Renal cortex interstitium (tissue), 15 donors: ENCODE measurements at places on chromosomes 3 and 15.

GRCh38 chr3:159301961-159302360 is 500.1 kb downstream of the MFSD1 start:
- no peak for DNase-seq

DNA sequence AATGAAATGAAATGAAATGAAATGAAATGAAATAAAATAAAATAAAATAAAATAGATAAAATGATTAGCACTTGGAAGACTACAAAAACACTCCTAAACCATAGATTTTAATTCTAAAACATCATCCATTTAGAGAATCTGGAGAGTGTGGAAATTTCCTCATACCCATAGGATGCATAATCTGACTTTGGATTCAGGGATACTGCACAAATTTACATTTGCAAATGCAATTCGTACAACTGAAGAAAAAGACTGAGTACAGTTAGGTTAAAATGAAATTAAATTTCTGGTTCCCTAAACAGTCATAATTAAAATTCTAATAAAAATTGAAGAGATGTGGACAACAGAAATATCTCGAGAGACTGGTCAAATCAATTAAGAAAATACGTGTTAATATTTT is 122.9 kb downstream of the TMCC1 start:
- DNase-seq, result no peak

- no peak for DNase-seq
Measured at GRCh38 chr3:21328711-21329390, 422.2 kb downstream of the ZNF385D start.

DNA sequence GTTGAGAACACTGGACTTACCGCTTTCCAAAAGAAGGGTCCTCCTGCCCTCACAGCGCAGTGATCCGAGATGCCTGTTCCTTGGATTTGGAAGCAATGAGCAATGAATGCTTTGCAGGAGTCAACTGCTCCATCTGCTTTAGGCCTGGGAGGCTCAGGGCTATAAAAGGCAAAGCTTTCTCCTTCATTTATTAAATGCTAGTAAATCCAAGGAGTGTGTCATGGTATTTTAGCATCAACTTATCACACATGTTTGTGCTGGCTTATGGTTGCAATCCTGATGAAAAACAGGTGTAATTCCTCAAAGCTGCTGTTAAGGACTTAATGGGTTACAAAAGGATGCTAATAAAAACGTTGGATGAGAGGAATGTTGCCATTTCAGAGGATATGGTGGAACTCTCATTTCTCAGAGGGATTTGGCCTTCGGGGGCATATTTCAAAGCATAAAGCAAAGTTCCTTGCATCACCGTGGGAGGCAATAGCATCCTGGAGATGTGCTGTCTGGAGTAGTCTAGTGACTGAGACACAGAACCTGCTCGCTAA is 158.5 kb upstream of the TPM1 start:
- DNase-seq, result peak; percentile 62

DNA sequence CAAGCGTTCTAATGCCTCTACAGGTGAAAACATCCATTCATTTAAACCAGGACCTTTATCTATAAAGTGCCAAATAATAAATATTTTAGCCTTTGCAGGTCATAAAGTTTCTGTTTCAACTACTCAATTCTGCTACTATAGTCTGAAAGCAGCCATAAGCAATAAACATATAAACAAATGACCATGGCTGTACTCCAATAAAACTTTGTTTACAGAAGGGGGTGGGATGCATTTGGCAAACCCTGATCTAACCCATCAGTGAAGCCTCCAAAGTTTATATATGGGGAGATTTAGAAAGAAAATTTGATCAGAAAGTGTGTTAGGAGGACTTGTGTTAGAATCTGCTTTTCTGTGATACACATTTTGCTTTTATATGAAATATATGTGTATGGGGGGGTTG is 161.3 kb downstream of the ZBTB20 start:
- no peak for DNase-seq

DNA sequence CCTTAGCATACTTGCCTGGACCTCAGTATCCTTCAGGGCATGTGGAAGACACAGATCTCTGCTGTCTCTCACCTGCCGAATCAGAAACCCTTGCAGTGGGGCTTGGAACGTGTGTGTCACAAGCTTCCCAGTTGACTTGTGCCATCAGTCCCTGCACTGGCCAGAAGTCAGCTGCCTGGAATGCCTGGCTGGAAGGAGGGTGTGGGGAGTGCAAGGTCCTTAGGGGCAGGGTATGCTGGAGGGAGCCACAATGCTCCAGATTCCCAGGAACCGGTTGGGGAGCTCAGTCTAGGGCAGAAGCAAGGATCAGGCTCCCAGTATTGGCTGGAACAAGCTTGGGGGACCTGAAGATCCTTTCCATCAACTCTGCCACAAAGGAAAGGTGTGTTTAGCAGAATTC is 27.1 kb downstream of the SPSB4 start:
- DNase-seq, result no peak

- DNase-seq, result no peak
Measured at GRCh38 chr3:138471481-138471880, 37.1 kb downstream of the ESYT3 start.

GRCh38 chr15:52013151-52013791 is 5.7 kb upstream of the MAPK6 start:
- no peak for DNase-seq

DNA sequence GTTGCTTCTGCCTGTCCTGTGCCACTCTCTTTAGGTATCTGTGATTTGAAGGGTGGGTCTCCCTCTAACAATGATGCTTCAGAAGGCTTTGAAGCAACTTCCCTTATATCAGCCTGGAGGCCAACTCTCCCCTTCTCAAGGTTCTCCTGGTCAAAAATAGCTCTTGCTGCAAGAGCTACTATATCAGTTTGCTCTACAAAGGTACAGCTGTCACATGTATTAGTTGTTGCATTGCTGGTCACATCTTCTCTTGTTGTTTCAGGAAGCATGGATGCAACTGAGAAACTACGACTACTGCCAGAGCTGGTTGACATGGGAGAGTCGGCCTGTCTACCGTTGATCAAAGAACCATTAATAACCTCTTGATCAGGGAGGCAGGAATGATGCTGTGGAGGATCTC is 38.3 kb downstream of the USF3 start:
- no peak for DNase-seq

- DNase-seq, result no peak
Measured at GRCh38 chr3:53081318-53081717, 35.4 kb upstream of the SFMBT1 start.

- no peak for DNase-seq
Measured at GRCh38 chr3:106006001-106006400, 137.2 kb upstream of the CBLB start.

- no peak for DNase-seq
Measured at GRCh38 chr3:173753593-173753992, 356.0 kb downstream of the NLGN1 start.

GRCh38 chr15:36106640-36107335 is 472.6 kb upstream of the CDIN1 start:
- DNase-seq, result no peak

- no peak for DNase-seq
Measured at GRCh38 chr15:74500401-74500800, 39.4 kb upstream of the UBL7 start.

- DNase-seq, result no peak
Measured at GRCh38 chr15:88872106-88872505, 23.2 kb downstream of the HAPLN3 start.

GRCh38 chr3:65508750-65509422 is 529.8 kb downstream of the MAGI1 start:
- DNase-seq, result no peak

DNA sequence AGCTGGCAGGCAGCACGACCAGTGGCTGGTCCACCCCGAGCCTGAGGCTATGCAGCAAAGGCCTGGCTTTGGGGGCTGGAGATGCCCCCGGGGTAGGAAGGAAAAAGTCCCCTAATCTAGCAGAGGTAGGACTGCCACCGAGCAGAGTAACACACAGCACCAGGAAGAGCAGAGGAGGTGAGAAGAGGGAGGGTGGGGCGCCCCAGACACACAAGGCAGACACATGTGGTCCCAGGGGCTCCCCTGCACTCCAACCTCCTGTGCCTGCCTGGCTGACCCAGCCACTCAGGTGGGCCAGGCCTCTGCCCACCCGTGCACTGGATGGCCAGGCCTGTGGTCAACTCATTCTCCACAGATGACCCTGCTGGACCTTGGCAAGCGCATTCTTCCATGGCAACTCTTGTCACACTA is 112.4 kb downstream of the ADCY5 start:
- no peak for DNase-seq

DNA sequence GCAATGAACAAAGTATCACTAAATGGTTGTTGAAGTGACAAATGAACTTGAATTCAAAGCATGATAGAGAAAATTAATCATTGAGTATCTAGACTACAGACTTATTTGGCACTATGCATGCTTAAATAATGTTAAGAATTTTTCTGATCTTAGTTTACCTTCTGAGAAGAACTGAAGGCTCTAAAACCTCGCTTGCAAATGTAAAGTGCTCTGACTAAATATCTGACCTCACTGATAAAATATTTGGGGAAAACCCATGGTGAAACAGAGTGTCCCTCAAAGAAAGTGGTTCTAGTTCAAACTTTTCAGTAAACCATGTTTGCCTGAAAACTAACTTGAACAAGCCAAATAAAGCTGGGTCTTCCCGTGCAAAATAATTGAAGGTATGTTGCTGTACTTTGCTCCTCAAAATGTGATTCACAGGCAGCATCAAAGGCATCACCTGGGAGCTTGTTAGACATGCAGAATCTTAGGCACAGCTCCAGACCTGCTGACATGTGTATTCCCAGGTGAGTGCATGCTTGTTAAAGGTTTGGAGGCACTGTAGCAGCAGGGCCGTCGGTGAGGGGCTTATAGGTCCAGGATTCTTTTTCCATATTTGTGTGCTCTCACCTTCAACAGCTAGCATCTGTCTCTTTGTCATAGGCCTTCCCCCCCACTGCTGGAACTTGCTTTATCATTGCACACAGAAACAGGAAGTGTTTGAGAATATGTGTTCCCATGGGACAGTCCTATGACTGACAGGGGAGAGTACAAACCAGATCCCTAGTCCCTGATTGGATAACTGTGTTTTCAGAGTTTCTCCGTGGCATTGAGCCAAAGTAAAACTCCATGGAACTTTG is 524.2 kb upstream of the LMCD1 start:
- peak; percentile 32 for DNase-seq

DNA sequence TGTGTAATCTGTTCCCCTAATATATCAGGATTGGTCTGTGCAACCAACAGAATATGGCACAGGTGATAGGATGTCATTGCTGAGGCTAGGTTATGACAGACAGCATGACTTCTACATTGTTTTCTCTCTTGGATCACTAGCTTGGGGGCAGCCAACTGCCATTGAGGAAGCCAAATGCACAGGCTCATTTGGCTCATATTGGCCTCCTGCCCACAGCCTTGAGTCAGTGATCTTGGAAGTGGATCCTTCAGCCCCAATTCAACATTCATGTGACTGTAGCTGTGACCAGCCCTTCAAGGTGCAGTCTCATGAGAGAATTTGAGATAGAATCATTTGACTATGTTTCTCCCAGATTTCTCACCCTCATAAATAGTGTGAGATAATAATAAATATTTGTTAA is 675.6 kb downstream of the GRM7 start:
- no peak for DNase-seq
